ENCODE measurements at places on chromosomes 1 and 21.

GRCh38 chr1:7646981-7647901 is 123.9 kb upstream of the VAMP3 start:
- no peak for DNase-seq

- DNase-seq, result no peak
These were observed 3.1 kb downstream of the RER1 start for GRCh38 chr1:2394761-2395160.

GRCh38 chr1:156815961-156816422 is 656 bp downstream of the SH2D2A start:
- DNase-seq, result no peak

DNA sequence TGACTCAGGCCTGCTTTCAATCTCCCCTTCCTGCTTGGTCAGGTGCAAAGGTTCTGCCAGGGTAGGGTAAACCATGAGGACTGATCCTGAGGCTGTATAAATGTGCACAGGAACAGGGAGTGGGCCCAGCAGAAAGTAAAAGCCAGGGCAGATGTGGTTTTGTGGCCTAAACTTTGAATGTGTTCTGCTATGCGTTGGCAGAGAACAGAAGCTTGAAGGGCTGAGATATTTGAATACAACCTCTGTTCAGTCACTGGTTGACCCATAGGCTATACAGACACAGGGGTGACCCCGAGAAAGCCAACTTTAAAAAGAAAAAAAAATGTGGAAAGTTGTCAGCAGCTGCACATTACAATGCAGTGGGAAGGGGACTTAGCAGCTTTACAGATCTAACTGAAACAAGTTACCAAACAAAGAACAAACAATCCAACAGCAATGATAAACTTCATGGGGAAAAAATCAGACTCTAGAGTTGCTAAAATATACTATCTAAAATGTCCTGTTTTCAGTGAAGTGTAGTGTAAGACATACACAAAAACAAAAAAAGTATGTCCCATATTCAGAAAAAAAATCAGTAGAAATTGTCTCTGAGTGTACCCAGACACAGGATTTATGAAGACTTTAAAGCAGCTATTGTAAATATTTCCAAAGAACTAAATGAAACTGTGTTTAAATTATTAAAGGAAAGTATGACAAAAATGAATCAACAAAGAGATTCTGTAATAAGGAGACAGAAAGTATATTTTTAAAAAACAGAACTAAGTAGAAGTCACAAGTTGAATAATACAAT is 216.1 kb downstream of the RPS6KC1 start:
- no peak for DNase-seq

DNA sequence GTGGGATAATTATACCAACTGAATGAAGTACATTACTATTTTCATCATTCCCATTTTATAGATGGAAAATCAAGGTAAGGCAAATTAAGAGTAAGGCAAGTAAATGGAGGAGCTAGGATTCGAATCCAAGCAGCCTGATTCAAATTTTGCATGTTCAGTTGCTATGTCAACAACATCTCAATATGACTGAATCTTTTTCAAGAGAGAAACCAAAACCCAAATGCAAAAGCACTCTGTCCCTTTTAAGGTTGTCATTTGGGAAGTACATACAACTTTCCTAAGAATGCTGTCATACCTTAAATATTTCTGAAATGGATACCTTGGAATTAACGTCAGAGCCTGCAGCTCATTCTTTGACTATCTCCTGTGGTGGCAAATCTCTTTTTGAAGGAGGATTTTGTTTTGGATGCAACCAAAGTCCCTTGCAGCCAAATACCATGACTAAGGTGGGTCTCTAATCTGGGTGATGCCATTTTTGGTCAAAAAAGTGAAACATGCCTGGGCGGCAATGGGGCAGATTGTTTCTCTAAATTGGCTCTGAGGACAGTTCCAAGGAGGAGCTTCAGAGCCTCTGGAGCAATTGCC is 25.4 kb downstream of the ADAMTS1 start:
- no peak for DNase-seq

DNA sequence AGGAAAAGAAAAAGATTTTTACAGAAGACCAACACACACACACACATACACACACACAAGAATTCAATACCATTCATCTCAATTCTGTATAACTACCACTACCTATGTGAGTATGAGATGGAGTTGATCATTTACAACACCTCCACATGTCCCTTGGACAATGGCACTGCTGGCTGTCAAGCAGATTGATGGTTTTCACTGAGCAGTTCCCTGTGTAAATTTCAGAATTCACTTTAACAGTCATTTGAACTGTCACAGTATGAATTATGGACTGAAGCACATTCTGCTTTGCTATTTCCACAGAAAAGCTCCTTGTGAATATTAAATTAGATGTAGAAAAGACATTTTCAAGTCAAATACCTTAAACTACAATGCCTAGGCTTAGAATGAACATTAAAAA is 14.3 kb downstream of the KCNT2 start:
- DNase-seq, result no peak

- DNase-seq, result no peak
These were observed 203.0 kb upstream of the VAMP3 start for GRCh38 chr1:7568053-7568452.

DNA sequence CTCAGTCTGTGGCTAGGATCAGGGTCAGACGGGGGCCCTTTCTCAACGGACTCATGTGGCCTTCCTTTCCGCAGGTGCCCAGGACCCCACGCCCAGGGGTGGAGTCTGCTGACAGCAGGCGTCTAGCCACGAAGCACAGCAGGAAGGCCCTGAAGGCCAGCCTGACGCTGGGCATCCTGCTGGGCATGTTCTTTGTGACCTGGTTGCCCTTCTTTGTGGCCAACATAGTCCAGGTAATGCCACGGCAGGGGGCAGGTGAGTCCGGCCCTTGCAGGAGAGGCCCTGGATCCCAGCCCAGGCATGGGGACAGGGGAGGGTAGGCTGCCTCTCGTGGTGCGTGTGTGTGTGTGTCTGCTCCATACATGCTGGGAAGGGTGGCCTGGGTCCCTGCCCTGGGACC is 13.8 kb downstream of the HTR6 start:
- no peak for DNase-seq

DNA sequence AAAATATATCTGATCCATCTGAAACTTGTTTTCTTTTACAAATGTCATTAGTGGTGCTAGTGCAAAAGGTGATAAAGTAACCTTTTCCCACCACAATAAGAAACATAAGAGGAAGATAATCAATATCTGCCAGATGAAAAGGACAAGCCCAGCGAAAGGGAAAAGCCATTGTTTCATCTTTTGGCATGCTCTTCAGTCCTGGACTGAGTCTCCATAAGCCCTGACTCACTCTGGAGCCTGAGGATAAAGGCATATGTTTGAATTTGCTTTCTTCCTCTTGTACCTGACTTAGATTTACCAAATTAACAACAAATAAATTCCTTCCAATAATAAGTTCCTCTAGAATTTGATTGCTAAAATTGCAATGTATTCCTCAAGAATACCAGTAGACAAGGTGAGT is 13.6 kb downstream of the DNAJC11 start:
- no peak for DNase-seq

DNA sequence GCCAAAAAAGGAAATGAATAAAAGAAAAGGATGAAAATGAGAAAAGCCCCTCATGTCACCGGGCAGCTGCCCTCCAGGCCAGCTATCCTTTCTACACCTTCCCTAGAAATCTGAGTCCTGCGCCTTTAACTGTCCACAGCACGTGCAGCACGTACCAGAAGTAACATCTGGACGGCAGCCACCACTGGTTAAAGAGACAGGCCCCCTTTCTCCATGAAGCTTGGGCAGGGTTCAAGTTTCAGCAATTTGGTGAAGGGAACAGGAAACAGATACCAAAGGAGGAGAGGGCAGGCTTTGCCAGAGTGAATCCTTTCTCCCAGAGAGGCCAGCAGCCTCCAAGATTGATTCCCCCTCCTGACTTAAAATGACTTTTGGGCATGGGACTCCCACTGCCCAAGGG is 3.6 kb upstream of the KIAA2013 start:
- no peak for DNase-seq

- no peak for DNase-seq
These were observed 39.7 kb downstream of the PALMD start for GRCh38 chr1:99685516-99686180.

DNA sequence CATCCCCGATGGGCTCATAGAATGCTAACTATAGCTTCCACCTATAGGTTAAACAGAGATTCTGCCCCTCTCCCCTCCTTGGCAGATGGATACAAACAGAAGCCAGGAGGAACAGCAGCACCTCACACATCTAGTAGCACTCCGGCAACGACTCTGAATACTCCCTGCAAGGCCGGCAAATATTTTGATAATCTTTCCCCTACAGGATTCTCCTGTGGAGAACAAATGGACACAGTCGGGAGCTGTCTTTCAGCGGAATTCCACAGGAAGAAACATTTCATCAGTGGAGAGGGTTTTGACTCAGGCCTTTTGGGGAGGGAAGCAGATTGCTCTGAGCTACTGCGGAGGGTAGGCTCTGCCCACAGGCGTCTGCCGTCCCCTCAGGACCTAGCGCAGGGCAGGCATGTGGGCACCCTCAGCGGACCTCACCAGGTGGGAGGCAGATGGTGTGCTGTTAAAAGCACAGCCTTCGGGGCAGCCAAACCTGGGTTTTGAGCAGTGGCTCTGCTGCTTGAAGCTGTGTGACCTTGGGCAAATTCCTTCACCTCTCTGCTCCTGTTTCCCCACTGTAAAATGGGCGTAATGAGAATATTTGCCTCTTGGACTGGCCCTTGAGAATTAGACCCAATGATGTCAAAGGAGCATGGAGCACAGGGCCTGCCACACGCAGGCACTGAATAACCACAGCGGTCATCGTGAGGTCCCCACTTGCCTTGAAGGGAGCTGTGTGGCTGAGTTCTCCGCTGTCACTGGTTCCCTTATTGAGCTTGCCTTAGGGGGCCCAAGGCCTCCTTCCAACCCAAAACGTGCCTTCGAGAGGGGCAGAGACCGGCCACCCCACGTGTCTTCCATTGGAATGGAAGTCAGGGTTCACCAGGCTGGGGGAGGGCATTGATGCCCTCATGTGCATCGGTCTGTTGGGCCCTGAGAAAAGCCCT is 19.2 kb upstream of the BCAR3 start:
- no peak for DNase-seq

DNA sequence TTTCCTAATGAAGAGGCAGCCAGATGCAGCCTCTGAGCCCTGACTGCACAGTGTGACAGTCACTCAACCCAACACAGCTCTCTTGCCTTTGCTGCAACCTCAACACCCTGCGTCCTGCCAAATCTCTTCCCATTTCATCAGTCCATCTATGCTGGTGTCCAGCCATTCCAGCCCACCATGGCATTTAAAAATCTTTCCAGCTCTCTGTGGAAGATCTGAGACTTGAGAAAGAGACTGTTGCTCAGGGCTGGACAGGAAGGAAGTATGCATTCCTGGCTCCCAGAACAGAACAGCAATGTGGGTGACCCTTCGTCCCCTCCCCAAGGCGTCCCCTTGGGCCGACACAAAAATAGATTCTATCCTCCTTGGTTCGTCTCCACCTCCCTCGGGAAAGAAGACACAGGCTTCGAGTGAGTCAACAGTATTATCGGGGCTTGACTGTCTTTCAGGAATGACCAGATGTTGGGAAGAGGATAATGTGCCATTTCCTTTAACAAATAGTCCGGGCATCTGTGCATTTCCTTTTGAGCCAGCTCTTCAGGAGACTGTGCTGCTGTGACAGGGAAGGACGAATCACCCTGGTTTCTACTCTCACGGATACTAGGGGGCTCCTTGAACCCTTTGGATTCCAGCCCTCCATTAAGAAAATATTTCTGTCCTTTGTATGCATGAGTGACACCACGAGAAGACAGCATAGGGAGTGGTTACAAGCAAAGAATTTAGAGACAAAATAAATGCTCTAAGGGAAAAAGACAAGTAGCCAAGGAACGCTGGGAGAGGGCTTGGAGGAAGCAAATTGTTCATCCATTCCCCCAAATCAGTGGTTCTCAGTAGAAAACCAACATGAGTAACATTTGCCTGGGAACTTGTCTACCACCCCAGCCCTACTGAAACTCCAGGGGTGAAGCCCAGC is 111.4 kb upstream of the CDC42BPA start:
- DNase-seq, result no peak

DNA sequence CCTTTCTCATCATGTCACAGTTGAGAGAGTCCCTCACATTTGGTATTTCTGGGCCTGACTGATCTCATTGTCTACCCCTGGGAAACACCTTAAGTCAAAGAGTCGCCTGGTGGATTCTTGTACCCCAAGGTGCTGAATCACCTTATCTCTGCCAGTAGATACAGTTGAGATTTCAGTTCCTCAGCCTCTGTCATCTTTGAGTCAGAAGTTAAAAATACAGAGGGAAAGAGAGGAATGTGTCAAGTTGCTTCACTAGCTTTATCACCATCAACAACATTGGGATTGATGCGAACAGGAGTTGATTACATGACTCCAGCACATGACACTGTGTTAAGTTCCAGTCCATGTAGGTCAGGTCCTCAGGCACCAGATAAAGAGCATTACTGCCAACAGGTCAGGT is 513.0 kb downstream of the NUF2 start:
- DNase-seq, result no peak
